ENCODE measurements at places on chromosomes 6 and 20.
A peak's percentile ranks its signal among the peaks of the same experiment; 100 is the strongest.

- DNase-seq = no peak
Measured at GRCh38 chr20:20695250-20695816, 17.1 kb downstream of the RALGAPA2 start.

GRCh38 chr6:118186672-118187567, 279.9 kb downstream of the SLC35F1 start:
- no peak for DNase-seq

- DNase-seq = no peak
Measured at GRCh38 chr6:139544701-139545057, 170.2 kb upstream of the CITED2 start.

- DNase-seq = peak; percentile 15
Measured at GRCh38 chr6:168956141-168956838, 297.4 kb downstream of the THBS2 start.

DNA sequence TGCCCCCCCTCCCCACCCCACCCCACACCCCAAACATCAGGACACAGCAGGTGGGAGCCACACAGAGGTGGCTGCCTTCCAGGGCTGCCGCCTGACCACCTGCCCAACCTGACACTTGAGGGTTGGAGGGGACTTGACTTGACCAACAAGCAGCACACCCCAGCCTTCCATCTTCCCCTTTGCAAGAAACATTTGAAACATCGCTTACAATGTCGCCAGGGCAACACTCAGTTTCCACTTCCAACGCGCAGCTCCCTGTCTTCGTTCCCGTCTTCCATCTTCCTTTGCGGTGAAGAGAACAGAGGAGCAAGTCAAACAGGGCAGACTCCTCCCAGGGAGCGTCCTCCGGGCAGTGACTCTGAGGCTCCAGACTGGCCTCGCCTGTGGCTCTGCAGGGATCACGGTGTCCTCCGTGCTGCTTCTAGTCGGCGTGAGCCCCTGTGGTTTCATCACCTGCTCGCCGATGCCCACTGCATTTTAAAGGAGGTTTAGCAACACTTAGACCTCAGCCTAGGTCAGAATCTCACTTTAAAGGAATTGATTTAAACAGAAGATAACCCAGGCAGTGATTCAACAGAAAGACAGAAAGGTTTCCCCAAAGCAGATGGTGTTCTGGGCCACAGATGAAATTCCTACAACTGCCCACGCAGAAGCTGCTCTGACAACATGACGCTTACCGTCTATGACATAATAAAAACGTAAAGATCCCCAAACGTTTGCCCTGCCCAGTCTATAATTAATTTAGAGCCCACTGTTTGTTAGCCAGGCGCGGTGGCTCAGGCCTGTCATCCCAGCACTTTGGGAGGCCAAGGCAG, 130.8 kb downstream of the TAF4 start:
- DNase-seq = no peak

Data from HS-27A (cell line).